ENCODE measurements at places on chromosomes 7 and 10.

- no peak for DNase-seq
These were observed 1.8 kb downstream of the RBP3 start for GRCh38 chr10:47349941-47350371.

DNA sequence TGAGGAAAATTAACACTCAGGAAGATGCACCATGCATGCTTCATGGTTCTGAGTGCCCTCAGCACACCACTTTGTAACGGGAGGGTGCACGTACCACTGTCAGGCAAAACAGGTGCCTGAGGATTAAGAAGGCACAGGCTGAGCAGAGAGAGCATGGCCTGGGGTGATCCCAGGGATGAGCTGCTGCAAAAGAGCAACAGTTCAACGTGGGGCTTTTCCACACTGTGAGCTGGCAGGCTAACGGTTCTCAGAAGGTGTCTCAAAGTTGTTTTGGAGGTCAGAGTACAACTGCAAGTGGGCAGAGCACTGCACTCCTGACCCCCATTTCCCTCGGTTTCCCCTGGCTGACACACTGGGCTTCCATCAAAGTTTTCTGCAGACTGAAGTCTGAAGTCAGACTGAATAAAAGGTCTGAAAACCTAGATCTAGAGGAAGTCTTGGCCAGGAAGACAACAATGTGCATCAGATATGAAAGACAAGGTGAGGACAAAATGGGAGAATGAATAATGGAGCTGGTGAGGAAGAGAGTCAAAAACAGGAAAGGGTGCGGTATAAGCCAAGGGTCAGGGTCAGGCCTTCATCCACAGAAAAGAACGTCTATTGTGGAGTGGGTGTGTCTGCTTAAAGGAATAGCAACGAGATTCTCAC lies 20.5 kb downstream of the ZNF438 start:
- DNase-seq: no peak

DNA sequence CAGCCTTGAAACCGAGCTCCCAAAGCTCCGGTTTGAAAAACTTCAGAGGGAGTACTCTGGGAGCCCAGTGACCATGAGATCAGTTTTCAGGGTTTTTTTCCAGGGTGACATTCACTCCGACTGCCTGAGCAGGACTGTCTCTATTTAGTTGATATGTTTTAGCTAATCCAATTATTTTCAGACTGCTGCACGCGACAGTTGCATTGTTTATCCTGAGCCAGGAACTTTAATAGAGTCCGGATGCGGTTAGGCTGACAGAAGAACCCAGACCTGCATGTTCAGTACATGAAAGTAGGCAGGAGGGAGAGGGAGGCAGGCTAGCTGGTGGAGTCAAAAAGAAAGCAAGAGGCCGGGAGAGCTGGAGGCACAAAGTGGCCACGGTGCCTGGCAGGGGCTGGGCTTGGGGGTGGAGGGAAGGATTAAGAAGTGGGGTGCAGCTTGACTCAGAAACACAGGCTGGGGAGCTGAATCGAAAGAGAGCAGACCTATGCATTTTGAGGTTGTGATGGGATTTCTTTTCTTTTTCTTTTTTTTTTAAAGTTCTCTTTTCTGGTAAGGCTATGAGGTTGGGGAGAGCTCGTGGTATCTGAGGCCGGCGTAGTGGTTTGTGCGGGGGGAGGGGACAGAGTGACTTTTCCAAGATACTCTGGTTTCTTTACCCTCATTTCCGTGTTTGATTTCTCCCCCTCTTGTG lies 5.7 kb downstream of the GATA3 start:
- no peak for DNase-seq

DNA sequence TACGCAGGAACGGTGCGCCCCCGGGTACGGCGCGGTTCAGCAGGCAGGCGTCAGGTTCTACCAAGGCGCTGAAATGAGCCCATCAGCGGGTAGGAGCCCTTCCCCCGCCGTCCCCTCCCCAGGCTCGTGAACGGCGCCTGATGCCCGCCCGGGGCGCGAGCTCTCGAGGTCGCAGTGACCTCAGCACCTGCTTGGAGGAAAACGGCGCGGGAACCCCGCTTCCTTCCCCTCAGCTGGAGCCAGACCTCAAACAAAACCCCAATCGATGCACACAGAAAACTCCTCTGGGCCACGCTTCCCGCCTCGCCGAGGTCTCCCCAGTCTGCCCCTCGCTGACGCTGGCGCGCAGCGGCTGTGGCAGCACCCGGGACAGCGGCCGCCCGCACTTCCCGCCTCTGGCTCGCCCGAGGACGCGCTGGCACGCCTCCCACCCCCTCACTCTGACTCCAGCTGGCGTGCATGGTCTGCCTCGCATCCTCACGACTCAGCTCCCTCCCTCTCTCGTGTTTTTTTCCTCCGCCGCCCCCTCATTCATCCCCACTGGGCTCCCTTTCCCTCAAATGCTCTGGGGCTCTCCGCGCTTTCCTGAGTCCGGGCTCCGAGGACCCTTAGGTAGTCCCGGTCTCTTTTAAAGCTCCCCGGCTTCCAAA lies 514 bp upstream of the GAD2 start:
- DNase-seq: no peak

DNA sequence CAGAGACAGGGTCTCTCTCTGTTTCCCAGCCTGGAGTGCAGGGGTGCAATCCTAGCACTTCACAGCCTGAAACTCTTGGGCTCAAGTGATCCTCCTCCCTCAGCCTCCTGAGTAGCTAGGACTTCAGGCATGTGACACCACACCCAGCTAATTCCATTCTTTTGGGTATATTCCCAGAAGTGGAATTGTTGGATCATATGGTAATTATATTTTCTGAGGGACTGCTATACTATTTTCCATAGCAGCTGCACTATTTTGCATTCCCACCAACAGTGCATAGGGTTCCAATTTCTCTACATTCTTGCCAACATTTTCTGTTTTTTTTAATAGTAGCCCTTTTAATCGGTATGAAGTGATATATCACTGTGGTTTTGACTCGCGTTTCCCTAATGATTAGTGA lies 30.0 kb upstream of the RAB11FIP2 start:
- DNase-seq: no peak

Data from right lobe of liver (tissue), 6 donors.